ENCODE measurements at places on chromosomes 4 and X.

DNA sequence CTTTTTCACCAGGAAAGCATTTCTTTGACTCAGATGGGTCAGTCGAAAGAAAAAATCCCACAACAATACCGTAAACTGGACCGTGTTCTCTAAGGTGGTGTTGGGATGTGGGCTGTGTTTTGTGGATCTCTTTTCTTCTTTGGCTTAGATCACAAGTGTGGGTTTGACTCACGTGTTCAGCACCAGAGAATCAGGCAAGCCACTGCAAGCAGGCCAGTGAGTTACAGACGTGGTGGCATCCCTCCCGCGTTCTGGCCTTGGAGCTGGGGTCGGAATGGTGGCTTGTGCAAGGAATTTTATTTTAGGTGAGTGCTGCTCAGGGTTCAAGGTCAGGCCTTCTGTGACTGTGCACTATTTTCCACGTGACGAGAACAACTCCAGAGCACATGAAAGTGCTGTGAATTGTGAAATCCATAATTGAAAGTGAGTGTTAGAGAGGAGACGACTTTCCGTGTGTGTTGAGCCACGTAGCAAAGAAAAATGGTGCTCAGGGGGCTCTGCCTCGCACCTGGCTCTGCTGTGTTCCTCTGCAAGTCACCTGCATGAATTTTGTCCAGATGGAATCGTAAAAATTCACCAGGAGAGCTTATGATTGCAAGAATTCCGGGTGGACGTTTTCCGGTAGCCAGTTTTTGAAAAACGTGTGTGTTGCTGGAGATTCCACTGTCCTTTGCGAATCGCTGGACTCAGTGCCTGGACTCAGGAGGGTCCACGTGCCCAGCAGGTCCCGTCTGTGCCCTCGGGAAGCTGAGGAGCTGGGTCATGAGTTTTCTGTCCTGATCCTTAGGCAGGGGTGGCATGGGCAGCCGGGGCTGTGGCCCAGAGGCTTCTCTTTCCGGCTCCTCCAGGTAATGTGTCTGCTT, 33.6 kb upstream of the HGFAC start:
- no peak for DNase-seq

- no peak for DNase-seq
Observed at GRCh38 chr4:124644621-124645020, 67.9 kb downstream of the ANKRD50 start.

DNA sequence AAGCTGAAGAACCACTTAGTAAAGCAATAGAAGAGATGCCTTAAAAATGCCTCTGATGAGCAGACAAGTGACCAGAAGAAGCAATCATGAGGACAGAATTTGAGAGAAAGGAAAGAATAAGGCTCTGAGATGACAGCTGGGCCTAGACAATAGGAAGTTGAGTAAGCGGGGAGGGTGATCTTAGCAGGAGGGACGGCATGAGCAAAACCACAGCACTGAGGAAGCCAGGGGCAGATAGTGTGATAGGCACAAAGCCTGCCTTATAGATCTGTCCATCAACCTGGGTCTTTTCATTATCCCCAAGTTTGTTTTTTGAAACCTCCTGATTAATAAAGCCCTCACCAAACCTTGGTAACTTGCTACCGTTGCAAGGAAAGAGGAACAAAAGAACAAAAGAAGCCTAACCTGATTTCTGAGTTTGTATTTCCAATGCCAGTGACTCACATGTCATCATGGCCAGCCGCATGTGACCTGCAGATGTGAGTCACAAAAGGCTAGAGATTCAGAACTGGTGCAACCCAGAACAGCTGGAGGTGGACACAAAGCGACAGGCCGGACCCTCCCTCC, 55.7 kb upstream of the PPARGC1A start:
- DNase-seq: peak; percentile 70

DNA sequence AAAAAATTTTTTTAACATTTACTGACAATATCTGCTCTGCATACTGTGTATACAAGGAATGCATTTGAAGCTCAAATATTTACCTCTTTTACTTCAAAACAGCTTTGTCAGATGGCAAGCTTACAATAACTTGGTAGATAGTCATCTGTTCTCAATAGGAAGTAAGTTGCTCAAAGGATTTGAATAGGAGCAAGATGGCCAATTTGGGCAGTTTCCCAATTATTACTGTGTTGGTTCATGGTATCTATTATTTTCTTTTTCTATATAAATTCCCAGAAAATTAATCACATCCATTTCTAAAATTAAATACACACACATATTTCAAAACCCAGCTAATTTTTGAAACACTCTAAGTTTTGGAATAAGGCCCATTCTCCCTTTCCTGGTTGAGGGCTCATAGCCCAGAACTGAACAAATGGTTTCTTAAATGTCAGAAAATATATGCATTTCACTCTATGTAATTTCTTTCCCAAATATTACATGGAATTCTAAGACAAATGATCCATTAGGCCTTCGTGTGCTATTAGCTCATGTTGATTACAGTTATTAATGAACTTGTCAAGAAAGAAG, 60.2 kb upstream of the BLTP1 start:
- DNase-seq: no peak

DNA sequence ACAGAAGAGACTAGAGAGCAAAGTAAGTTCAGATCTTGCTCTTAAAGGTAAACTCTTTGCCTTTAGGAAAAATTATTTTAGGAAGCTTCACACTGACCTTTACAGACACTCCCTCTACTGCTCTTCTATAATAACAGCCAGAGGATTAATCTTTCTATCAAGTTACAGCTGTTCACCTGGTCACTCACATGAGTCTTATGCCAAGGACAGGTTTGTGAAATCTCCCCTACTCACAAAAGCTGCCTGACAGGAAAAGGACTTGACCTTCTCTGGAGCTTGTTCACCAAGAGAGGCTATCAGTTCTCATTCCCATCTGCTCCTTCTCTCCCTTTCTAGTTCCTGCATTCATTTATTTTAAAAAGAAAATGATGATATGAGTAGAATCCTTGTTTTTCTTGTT, 117.3 kb downstream of the C4orf51 start:
- DNase-seq: no peak

GRCh38 chrX:15864629-15865028, 10.0 kb upstream of the AP1S2 start:
- DNase-seq: no peak

DNA sequence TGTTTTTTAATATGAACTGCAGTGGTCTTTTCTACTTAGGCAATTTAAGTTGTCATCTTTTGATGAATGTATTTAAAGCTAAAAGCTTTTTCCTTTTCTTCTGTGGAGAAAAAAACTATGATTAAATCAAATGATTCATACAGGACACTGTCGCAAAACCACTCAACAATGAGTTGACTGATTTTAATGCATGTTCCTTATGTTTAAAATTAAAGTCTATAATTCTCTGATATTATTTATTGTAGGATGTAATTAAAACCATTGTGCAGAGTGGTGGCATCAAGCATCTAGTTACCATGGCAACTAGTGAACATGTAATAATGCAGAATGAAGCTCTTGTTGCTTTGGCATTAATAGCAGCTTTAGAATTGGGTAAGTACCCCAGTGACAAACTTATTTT, 172.5 kb downstream of the RAP1GDS1 start:
- no peak for DNase-seq

DNA sequence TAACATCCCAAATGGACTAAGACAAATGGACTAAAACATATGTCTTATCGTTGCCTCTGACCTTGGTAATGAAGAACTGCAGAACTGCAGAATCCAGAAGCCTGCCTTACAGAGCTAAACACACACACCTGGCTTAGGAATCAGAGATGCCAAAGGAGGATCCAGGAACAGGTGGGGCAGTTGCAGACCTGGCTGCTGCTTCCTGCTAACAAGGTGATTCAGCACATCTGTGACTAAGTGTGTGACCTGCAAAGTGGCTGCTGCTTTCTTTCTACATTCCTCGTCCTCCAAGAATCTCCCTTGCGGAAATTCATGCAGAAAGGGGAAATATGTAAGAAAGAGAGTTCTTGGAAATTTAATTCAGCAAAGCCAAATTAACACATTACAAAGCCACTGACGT, 96.8 kb upstream of the NLGN4X start:
- no peak for DNase-seq

DNA sequence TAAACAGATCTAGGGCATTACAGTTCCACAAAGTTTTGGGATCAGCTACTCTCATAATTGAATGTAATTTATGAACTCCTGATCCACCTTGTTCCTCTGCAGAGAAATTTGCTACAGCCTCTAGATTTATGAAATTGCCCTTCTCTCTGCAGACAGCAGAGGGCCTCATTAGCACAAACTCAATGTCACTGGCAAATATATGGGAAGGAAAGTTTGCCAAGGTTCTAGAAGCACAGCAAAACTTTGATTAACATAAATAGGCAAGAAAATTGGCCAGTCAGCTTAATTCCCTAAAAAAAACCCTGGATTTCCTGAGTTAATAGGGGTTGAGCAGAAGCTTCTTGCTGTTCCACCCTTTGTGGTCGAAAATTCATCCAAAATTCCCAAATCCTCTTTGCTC, 31.5 kb downstream of the PRPS1 start:
- peak; percentile 41 for DNase-seq

DNA sequence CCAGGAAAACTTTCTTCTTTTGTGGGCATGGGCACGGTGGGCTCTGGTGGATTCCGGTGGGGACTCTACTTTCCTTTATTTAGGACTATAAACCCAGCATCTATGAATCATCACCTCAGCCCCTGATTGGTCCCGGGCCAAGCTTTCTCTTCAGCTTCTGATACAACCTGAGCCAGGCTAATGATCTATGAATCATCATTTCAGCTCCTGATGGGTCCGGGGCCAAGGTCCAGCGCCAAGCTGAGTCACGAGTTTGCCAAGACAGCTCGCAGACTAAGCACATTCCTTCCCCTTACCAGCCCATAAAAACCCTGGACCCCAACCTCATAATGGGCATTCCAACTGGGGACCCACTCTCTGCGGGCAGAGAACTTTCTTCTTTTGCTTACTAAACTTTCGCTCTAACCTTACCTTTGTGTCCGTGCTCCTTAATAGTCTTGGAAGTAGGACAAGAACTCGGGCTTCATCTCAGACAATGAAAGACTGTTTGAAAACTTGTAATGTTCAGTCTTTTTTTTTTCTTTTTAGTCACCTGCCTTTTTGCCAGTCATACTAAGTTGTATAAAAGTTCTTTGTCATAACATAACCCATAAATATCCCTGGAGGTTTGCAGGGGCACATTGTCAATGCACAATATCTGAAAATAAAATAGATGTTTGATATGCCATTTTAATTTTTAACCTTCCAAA, 904.9 kb upstream of the EPHA5 start:
- DNase-seq: no peak

DNA sequence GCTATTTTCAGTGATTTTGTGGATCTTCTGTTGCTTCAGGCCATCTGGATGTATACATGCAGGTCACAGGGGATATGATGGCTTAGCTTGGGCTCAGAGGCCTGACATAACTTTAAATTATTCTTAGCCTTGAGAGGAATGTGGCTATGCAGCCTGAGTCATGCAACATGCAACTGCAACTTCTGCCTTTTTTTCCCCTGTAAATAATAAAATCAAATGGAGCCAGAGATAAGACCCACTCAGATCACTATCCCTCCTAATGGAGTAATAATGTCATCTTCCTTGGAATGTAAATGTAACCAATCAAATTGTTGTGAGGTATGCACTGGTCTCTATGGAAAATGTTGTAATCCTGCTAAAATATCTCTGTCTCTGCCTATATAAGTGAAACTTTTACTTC, 54.9 kb downstream of the MAGEB17 start:
- no peak for DNase-seq

GRCh38 chrX:12411831-12412230, 273.6 kb downstream of the FRMPD4 start:
- DNase-seq: no peak

GRCh38 chr4:27931584-27931983, 1070.9 kb downstream of the STIM2 start:
- no peak for DNase-seq

GRCh38 chrX:65846974-65847373, 179.5 kb downstream of the MSN start:
- no peak for DNase-seq

DNA sequence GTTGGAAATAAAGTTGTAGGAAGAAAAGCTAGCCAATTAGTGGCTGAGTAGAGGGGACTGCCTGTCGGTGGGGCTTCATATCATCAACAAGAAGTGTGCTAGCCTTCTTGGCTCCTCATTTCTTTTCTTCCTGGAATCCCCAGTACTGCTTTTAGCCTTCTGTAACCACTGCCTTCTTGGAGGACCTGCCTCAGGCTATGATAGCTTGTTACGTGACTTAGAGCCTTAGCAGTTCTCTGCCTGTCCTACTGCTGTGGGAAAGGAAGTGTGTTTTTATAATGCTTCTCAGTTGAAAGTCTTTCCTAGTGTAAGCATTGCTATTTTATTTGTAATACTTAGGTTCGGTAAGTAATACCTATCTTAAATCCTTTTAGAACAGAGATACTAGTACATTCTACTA, 61.9 kb downstream of the LARP1B start:
- DNase-seq: no peak

DNA sequence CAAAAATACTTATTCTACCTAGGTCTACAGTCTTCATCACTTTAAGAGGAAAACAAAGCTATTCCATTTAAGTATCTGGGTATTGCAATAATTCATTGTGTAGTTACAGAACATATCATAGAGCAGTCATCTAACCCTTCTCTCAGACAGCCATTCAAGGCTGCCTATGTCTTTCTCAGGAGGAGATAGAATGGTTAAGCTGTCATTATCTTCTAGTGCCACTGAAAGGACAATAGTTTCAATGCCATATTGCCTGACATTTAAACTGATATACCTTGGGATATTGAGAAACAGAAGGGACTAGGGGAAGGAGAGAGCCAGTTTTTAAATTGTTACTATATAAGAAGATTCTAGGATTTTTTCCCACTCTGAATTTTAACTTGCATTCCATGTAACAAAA, 527.0 kb downstream of the GRID2 start:
- DNase-seq: no peak

GRCh38 chr4:1601852-1602654, 82.1 kb downstream of the FAM53A start:
- DNase-seq: no peak

Data from inflammatory macrophage (primary cell).